ENCODE measurements at places on chromosomes 13 and 19. TPM values are rescaled to one million over a fixed set of nuclear protein-coding genes. Genes with fewer than 3 reads are reported as not detected.
A peak's percentile ranks its signal among the peaks of the same experiment; 100 is the strongest.

DNA sequence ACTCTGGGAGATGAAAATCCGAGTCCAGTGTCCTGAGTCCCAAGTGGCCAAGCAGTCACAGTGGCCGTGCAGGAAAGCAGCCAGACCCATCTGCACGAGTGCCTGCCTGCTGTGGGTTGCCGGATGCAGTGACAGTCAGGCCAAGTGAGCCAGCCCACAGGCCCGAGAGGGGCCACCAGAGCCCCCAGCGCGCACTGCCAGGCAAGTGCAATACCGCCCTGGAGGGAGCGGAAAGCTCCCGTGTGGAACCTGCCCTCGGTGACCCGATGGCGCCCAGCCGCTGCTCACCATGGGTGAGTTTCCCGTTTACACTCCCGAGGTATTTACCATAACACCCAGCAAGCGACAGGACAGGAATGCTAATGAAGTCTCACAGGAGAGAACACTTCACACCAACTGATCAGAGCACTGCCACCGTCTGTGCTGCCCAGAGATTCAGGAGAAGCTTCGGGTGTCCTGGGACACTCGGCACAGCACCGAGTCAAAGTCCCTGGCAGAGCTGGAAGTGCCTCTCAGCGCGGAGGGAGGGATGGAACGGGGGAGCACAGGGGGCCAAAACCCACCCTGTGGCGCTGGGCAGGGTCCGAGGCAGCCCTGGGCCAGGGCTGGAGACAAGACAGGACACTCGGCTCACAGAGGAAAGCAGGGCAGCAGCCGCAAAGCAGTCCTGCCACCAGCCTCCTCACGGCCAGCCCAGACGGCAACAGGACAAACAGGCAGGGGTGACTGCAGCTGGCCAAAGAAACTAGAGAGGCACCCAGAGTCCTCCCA, 21.3 kb upstream of the TINCR start:
- no peak for DNase-seq
- peaks cover 49% of the 10 kb centered on the region for H3K36me3 ChIP-seq
- no peak overlapping the region for H3K27ac ChIP-seq
- H3K4me3 ChIP-seq = no peak overlapping the region
- H3K27me3 ChIP-seq = no peaks in the 10 kb centered on the region

GRCh38 chr19:37975071-37975470, 68.1 kb downstream of the SIPA1L3 start:
- H3K4me1 ChIP-seq = peaks cover 9% of the 10 kb centered on the region
- DNase-seq = no peak
- no peak overlapping the region for H3K4me3 ChIP-seq
- no peaks in the 10 kb centered on the region for H3K27me3 ChIP-seq
- H3K27ac ChIP-seq = no peak overlapping the region
- peaks cover 24% of the 10 kb centered on the region for H3K36me3 ChIP-seq

GRCh38 chr19:5389353-5389752, 48.7 kb upstream of the PTPRS start:
- H3K36me3 ChIP-seq = no peaks in the 10 kb centered on the region
- no peak overlapping the region for H3K27ac ChIP-seq

DNA sequence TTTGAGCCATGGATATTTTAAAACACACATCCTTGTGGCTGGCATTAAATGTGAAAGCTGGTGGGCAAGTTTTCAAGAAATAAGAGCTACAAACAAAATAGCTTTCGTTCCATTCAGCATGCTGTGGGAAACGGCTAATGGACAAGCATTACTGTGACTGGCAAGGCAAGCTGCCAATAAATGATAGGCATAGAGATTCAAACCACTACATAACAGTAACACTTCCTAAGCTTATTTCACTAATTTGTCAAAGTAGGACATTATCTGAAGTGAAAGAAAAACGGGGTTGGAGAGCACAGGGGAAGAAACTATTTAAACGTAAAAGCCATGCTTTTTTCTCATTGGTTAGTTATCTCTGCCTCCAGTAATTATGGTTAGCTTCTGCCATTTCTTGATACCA, 26.0 kb downstream of the OBI1 start:
- no peaks in the 10 kb centered on the region for H3K36me3 ChIP-seq
- H3K27me3 ChIP-seq = no peaks in the 10 kb centered on the region
- H3K27ac ChIP-seq = no peak overlapping the region
- no peak overlapping the region for H3K4me3 ChIP-seq
- no peaks in the 10 kb centered on the region for H3K4me1 ChIP-seq
- no peak for DNase-seq

DNA sequence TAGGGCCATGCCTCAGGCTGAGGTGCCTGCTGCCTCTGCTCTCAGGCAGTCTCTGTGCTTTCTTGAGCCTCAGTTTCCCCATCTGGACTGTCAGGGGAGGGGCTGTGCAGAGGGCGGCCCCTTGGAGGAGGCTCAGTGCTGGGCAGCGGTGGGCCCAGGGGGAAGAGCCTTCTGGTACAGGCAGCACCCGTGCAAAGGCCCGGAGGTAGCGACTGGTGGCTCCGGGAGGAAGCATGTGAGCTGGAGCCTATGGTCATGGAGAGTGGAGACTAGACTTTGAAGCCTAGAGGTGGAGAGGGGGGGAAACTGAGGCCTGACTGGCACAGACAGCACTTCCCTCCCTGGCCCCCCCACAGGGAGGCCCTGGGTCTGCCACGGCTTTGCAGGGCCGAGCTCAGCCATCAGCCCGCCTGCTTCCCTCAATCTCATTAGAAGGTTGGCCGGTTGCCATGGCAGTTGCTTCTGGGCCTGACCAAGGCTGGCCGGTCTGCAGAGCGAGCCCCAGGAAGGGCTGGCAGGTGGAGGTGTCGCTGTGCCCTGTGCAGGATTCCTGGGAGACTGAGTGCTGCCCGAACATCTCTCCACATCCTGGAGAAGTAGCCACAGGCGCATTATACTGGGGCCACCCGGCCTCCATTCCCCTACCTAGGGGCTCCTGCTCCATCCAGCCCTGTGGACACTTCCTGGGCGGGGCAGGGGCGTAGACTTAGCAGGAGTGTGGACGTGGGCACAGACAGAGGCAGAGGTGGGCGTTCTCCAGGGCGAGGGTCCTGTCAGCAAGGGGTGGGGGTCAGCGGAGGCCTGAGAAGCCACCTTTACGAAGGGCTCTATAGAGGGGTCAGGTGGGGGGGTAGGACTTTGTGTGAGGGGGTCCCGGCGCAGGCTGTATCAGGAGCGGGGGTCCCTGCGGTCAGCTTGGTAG, 53.2 kb downstream of the CRTC1 start:
- H3K27me3 ChIP-seq = no peaks in the 10 kb centered on the region
- DNase-seq = no peak
- H3K27ac ChIP-seq = no peak overlapping the region
- peaks cover 9% of the 10 kb centered on the region for H3K4me1 ChIP-seq
- peaks cover 4% of the 10 kb centered on the region for H3K36me3 ChIP-seq

GRCh38 chr13:43132257-43132656, 108.9 kb downstream of the DNAJC15 start:
- no peaks in the 10 kb centered on the region for H3K4me1 ChIP-seq
- H3K27ac ChIP-seq = no peak overlapping the region
- peak; percentile 38 for DNase-seq
- no peak overlapping the region for H3K4me3 ChIP-seq
- H3K36me3 ChIP-seq = no peaks in the 10 kb centered on the region
- peaks cover 17% of the 10 kb centered on the region for H3K27me3 ChIP-seq

- H3K27me3 ChIP-seq = no peaks in the 10 kb centered on the region
- peaks cover 18% of the 10 kb centered on the region for H3K4me1 ChIP-seq
- no peak overlapping the region for H3K27ac ChIP-seq
- peak; percentile 12 for DNase-seq
These were observed 103.5 kb downstream of the FOXO1 start for GRCh38 chr13:40562975-40563349.

DNA sequence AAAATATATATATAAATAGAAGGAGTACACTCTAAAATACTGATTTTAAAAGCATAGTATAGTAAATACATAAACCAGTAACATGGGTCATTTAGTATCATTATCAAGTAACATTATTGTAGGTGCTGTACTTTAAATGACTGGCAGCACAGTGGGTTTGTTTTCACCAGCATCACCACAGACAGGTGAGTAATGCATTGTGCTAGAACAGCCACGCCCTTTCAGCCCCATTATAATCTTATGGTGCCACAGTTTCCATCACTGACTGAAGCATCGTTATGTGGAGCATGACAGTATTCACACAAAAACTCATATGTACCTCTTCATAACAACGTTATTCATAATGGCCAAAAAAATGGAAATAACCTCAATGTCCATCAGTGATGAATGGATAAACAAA, 88.3 kb downstream of the DHRS12 start:
- H3K4me3 ChIP-seq = no peak overlapping the region
- H3K4me1 ChIP-seq = peaks cover 8% of the 10 kb centered on the region
- DNase-seq = no peak

DNA sequence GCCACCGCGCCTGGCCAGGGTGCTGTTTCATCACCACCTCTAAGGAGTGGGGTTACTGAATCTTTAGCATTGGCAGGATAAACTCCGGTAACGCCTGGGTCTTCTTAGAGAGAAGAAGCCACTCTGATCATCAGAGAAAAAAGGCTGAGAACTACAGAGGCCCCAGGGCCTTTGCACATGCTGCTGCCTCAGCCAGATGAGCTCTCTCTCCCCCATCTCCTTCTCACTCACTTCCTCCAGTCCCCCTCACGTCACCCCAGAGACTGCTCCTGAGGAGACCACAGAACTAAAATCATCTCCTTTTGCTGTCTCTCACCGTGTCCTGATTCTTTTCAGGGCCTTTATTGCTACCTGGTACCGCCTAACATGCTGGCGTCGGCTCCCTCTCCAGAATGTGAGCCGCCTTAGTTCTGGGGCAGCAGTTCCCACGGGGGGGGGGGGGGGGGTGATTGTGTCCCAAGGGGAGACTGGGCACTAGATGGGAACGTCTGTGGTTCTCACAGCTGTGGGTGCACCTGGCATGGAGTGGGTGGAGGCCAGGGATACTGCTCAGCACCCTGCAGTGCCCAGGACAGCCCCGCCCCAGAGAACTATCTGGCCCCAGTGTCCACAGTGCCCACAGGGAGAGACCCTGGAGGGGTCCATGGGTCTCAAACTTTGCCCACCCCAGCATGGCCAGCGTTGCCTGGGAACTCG, 5.1 kb upstream of the DIRAS1 start:
- H3K4me3 ChIP-seq = no peak overlapping the region
- no peak overlapping the region for H3K27ac ChIP-seq
- no peak for DNase-seq
- H3K4me1 ChIP-seq = no peaks in the 10 kb centered on the region
- peaks cover 4% of the 10 kb centered on the region for H3K36me3 ChIP-seq
- peaks cover 61% of the 10 kb centered on the region for H3K27me3 ChIP-seq

DNA sequence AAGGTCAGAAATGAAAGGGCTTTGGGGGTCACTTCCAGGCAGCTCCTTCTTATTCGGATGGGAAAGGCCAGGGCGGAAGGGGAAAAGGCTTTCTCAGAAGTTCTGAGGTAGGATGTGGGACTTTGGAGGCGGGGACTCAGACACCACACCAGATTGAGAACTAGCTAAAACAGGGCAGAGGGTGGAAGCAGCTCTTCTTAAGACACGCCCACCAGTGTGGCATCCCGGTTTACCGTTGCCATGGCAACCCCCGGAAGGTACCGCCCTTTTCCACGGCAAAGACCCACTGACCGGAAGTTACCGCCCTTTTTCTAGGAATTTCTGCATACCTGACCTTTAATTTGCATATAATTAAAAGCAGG, 3.8 kb upstream of the LILRA5 start:
- H3K36me3 ChIP-seq = no peaks in the 10 kb centered on the region
- H3K27me3 ChIP-seq = peaks cover 94% of the 10 kb centered on the region
- H3K4me3 ChIP-seq = no peak overlapping the region
- H3K4me1 ChIP-seq = no peaks in the 10 kb centered on the region
- DNase-seq = peak; percentile 23
- H3K27ac ChIP-seq = no peak overlapping the region

DNA sequence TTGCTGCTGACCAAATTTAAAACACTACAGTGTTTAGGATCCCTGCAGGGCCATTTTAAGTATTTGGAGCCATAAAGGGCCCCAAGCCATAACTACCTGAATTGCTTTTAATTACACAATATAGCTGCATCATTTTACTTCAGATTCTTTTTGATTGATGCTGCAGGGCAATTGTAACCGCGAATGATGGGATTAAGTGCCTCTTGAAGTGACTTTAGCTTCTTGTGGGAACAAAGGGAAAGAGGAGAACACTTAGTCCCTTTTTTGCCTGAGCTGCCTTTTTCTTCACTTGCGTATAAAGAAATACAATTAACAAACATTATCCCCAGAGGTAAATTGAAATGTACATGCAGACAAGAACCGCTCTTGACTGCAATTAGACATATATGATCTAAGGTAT, 228.5 kb downstream of the ZIC5 start:
- DNase-seq = no peak
- no peaks in the 10 kb centered on the region for H3K4me1 ChIP-seq
- H3K27ac ChIP-seq = no peak overlapping the region
- no peaks in the 10 kb centered on the region for H3K36me3 ChIP-seq
- no peaks in the 10 kb centered on the region for H3K27me3 ChIP-seq
- no peak overlapping the region for H3K4me3 ChIP-seq

DNA sequence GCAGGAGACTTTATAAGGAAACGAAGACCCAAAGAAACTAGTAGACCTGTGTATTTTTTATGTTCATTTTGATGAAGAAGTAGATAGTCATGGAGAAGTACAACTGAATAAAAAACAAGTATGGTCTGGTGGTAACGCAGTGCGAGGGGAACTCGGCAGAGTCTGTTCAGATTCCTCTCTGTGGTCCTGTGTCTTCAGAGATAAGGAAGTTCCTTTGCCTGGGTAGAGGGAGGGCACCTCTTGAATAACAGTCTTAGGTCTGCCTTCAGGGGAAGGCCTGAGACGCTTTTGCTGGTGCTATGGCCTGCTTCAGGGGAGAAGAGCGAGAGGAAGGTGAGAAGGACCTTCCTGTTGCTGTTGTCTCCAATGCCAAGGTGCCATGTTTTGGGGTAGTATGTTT, 25.9 kb upstream of the SLC46A3 start:
- H3K36me3 ChIP-seq = no peaks in the 10 kb centered on the region
- no peak for DNase-seq
- no peak overlapping the region for H3K27ac ChIP-seq
- no peaks in the 10 kb centered on the region for H3K4me1 ChIP-seq
- no peaks in the 10 kb centered on the region for H3K27me3 ChIP-seq
- H3K4me3 ChIP-seq = no peak overlapping the region

DNA sequence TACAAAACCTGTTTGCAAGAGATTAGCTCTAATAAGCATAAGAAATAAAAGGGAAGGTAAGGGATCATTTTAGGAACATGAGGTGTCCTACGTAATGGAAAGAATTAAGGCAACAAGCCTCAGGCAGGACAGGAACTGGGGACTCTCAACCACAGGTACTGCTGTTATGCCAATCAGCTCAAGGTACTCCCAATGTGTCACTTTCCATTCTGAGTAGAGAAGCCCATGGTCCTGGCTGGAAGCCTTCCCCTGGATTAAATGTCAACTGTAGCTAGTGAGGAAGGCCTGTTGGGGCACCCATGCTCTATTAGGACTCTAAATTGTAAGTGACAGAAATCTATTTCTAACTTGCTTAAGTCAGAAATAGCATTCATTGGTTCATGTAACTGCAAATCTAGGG, 134.6 kb downstream of the DPF1 start:
- H3K4me1 ChIP-seq = no peaks in the 10 kb centered on the region
- no peak overlapping the region for H3K27ac ChIP-seq
- no peak for DNase-seq
- H3K4me3 ChIP-seq = no peak overlapping the region
- no peaks in the 10 kb centered on the region for H3K27me3 ChIP-seq
- peaks cover 33% of the 10 kb centered on the region for H3K36me3 ChIP-seq

SIGLEC10 gene
- not detected for total RNA-seq

FUT2 gene
- 8.7 TPM for total RNA-seq
